Muscle of leg (tissue), 16 donors: ENCODE measurements at places on chromosomes 5 and 9.
A peak's percentile ranks its signal among the peaks of the same experiment; 100 is the strongest.

DNA sequence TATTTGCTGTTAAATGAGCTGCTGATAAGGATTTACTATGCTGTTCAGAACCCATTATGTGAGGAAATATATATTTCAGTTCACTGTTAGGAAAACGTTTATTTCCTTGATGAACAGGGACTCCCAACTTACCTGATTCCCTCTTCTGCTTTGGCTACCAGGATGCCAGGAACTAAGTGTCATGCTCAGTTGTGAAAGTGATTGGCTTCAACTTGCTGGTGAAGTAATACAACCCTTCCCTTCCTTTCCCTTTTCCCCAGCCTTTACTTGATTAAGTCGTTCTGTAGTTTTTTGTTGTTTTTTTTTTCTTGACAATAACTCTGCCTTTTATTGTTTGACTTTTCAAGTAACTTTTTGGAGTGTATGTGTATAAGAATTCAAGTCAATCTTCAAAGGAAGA lies 309.3 kb downstream of the DOCK8 start:
- no peak for DNase-seq

- DNase-seq: no peak
Measured at GRCh38 chr5:133742431-133742988, 130.2 kb upstream of the FSTL4 start.

DNA sequence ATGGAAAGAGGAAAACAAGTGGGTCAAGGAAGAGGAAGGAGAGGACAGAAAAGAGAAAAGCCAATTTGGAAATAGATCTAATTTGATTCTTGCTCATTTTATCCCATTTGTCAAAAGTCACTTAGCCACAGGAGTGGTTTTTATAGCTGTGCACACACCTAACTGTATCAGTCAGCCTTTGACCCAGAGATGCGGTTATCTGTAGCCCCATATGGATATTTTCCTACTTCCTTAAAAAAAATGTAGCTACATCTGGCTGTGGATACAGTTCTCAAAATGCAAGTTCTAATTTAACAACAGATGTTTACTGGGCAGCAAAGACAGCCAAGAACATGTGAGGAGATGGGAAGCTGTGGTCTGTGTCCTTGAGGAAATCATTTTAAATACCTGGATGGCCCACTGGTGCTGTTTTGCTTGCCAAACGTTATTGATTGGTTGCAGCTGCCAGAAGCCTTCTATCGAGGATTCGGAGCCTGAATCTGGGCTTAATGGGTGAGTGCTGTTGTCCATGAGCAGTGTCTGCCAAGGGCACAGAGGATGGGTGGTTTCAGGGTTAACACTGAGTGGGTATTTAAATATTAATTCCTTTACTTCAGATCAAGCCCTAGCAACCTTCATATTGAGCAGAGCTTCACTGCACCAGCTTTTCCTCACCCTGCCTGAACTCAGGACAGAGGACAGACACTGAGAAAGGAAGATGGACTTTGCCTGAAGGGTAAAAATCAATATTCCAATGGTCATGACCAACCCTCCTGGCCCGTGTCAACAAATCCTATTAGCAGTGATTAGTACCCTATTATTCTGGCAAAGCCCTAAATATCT lies 92.2 kb downstream of the APBA1 start:
- DNase-seq: peak; percentile 73

- no peak for DNase-seq
Measured at GRCh38 chr9:115668521-115668920, 485.1 kb upstream of the PAPPA start.

- DNase-seq: peak; percentile 81
Measured at GRCh38 chr5:124747791-124748686, 1.6 kb upstream of the ZNF608 start.

DNA sequence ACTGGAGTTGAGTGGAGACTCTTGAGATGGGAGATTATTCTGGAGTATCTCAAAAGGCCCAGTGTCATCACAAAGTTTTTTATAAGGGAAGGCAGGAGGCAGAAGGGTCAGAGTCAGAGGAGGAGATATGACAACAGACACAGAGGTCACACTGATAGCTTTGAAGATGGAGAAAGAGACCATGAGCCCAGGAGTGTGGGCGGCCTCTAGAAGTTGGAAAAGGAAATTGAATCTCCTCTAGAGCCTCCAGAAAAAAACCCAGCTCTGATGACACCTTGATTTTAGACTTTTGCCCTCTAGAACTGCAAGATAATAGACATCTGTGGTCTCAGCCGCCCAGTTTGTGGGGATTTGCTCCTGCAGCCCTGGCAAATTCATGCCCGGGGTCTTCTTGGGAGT lies 64.8 kb upstream of the SPTLC1 start:
- no peak for DNase-seq

DNA sequence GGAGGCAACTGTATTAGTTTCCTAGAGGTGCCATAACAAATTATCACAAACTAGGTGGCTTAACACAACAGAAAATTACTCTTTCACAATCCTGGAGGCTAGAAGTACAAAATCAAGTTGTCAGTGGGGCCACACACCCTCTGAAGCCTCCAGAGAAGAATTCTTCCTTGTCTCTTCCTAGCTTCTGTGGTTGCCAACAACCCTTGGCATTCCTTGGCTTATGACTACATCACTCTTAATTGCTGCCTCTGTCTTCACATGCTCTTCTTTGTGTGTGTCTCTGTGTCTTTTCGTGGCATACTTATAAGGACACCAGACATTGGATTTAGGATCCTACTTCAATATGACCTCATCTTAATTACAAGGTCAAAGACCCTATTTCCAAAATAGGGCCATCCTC lies 327.5 kb downstream of the CHSY3 start:
- DNase-seq: no peak
